IPS DF 19.7 (cell line): ENCODE measurements at places on chromosomes 1 and 21.

DNA sequence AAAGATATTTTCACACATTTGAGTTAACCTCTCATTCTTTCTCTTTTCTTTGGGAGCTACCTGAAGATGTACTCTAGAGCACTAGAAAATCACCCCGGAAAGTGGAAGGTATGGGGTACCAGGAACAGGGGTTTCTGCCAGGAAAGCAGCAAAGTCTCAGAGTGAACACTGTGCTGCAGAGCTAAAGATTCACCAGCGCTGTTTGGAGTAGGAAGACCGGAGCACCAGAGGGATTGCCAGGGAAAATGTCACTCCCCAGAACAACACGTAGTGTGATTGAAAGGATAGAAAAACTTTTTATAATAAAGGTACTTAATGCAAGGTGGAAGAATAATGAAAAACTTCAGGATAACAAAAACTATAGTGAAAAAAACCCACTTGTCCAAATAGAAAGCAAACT, 26.7 kb upstream of the KCNK1 start:
- no peak for DNase-seq

DNA sequence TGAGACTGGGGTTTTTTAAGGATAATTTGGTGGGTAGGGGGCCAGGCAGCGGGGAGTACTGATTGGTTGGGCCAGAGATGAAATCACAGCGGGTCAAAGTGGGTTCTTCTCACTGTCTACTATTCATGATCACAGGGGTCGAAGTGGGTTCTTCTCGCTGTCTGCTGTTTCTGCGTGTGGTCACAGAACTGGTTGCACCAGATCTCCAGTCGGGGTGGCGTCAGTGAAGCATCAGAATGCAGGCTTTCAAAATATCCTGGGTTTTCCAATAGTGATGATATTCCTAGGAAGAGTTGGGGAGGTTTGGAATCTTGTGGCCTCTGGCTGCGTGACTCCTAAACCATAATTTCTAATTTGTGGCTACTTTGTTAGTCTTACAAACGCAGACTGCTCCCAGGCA, 45.1 kb downstream of the TRPM2 start:
- DNase-seq = no peak

DNA sequence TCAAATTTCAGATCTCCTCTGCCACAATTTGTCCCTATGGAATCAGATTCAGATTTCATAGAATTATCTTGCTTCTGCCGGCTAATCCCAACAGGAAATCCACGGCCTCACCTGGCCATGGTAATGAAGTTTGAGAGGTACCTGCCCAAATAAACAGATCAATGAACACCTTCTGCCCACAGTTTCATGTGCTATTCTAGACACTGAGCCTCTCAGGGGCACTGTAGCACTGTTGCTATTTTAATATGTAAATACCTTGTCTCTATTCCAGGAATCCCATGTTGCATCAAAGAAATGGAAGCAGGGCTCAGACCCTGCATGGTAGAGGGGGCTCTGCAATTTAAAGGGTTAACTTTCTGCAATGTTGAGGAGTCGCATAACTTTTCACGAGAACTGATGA, 593.1 kb downstream of the PTBP2 start:
- no peak for DNase-seq

GRCh38 chr1:198788561-198789064, 149.8 kb downstream of the PTPRC start:
- peak; percentile 64 for DNase-seq

DNA sequence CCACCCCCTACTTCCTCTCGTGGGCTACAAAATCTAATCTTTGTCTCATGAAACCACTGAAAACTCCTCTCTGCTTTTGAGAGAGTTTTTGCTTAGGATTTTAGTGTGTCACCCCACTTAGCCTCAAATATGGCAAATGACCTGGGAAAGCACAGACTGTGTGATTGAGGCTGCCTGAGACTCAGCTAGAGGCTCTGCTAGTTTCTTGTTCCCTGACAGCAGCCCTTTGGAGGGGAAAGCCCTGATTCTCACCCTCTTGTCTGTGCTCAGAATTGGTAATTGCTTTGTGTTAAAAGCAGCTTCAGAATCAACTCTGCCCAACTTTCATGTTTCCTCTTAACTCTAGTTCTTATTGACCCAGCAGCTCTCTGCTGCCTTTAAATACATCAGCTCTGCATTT, 85.6 kb upstream of the ZP4 start:
- no peak for DNase-seq

DNA sequence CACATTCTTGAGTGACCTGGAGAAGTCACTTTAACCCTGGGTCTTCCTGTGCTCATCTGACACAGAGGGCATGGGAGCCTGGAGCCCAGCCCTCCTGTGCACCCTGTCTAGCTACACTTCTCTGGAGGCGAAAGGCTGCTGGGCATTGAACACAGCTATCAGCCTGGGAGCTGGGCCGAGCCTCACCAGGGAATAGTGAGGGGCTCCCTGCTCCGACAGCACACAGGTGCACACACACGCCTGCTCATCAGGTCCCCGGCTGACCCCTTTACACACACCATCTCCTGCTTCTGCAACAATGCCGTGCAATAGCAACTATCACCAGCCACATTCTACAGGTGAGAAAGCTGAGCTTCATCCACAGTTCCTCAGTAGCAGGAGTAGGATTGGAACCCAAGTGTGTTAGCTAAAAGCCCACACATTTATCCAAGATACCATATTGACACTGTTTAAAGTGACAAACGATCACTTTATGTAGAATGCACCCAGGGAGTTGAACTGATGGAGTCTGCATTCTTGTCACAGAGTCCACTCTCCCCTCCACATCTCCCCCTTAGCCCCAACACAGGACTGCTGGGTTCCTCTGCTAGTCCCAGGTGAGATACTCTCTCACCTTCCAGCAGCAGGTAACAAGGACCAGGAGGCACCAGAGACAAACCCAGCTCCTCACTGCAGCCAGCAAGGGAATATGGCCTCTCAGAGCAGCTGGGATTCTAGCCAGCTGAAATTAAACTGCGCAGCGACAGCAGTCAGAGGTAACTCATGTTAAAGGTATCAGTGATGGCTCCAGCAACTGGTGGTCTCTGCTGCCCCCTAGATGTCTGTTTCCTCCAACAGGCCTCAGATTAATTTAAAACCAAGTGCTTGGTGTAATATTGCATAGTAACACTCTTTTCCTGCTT, 18.3 kb upstream of the CAPN8 start:
- DNase-seq = no peak

DNA sequence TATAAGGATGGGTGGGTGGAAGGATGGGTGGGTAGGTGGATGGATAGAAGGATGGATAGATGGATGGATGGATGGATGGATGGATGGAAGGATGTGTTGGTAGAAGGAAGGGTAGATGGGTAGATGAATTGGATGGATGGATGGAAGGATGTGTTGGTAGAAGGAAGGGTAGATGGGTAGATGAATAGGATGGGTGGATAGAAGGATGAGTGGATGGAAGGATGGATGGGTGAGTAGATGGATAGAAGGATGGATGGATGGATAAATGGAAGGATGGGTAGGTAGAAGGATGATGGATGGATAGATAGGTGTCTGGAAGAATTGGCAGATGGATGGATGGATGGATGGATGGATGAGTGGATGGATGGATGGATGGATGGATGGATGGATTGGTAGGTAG, 6.0 kb downstream of the MASP2 start:
- no peak for DNase-seq

DNA sequence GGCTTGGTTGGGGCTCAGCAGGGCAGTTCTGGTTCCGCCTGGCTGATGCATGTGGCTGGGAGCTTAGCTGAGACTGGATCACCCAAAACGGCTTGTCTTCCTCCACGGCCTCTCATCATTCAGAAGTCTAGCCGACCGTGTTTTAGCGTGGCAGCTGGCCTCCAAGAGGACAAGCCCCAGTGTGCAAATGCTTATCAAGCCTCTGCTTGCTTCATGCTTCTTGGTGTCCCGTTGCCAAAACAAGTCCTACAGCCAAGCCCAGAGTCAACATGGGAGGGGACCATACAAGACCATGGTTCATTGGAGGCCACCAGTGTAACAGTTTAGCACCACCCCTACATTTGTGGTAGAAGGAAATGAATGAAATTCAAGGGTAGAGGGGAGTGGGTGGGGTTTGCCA, 10.5 kb upstream of the KDF1 start:
- DNase-seq = no peak

GRCh38 chr21:43881283-43881682, 16.3 kb downstream of the AGPAT3 start:
- DNase-seq = no peak

- DNase-seq = no peak
These were observed 520.8 kb downstream of the PTPRU start for GRCh38 chr1:29756901-29757725.

DNA sequence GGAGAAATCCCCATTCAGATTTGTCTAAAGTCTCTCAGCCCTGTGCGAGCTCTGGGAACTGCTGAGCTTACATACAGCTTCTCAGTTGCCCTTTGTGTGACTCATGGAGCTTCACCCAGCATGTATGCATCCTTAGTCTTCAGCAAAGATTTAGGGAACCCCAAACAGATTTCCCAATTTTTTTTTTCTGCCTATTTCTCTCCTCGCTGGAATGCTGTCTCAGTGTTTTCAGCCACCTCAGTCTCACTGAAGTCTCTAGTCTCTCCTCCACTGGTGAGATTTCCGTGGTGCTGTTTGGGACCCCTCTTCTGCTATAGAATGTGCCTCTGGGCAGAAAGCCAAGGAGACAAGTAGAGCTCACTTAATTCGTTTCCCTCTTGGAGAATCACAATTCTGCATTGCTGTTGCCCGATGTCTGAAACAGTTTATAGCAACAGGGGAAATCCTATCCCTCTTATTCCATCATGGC, 28.1 kb upstream of the TXLNA start:
- no peak for DNase-seq

DNA sequence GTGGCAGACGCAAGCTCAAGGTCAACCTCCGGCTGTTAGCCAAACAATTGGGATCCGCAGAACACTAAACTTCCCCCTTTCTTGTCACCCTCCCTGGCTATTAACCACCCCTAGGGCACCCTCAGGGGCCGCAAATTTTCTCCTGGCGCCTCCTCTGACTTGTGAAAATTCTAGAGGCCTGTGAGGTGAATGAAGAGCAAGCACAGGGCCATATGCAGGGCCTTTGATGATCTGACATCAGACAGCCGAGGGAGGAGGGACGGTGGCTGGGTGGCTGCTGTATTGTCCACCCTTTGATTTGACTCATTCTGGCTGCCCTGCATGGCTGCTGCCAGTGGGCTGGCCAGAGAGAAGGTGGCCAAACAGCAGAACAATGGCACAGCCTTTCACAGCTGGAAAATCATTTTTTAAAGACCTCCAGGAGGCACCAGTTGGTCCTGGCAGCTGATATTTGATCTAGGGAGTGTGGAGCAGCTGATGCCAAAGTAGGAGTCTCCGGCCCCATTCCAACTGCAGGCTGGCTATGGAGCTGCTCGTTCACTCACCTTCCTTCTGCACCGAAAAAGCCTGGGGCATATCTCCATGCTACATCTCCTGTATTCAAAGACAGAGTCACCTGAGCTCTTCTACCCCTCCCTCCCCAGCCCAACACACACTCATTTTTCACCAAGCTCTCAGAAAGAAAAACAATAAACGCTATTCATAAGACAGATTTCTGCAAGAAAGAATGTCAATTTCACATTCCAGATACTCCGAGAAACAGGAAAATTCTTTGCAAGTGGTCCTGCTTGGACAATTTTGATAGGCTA, 44.9 kb upstream of the BARHL2 start:
- no peak for DNase-seq

GRCh38 chr1:212586206-212587015, 22.1 kb upstream of the ATF3 start:
- DNase-seq = no peak

DNA sequence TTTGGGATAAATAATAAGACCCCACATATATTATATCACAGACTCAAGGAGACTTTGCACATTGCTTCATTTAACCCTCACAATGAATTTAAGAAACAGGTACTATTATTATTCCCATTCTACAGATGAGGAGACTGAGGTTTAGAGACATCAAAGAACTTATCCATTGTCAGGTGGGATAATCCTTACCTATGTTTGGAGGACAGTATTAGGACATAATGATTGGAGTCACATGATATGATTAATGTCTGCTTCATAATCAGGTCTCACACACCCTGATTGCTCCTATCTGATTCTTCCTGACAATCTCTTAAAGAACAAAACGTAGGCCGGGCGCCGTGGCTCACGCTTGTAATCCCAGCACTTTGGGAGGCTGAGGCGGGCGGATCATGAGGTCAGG, 16.9 kb downstream of the IRF2BP2 start:
- no peak for DNase-seq

DNA sequence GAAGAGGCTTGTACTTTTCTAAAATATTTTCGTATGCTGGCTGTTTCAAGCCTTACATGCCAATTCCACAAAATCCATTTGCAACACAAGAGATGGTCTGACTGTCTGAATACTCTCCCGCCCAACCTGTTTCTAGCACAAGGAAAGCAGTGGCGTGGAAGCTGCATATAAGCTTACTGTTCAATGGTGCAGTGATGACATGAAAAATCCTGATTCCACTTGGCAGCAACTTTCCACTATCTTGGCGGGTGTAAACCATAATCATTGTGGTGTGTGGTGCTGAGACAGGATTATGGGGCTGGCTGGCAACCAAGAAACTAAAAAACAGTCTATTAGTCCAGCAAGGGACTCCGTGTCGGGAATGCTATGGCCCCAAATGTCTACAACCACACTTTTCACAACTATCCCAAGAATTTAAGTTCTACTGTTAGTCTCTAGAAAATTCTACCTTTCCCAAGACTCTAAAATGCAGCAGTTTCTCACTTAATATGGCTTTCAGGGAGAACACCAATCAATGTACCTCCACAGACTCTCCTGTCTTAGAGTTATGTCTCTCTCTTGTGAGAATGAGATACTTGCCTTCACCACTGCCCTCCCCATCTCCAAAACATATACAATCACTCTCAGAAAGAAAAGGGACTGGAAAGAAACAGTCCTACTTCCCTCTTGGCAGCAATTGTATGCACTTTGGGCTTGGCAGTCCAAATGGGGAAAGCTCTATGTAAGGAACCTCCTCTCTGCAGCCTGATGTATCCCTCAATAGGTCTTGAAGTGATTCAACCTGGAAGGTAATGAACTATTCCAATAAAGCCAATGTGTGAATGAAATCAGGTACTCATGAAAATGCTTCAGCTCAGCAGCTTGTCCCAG, 9.5 kb downstream of the COLGALT2 start:
- DNase-seq = no peak

GRCh38 chr1:222592171-222592570, 2.4 kb upstream of the TAF1A start:
- no peak for DNase-seq

DNA sequence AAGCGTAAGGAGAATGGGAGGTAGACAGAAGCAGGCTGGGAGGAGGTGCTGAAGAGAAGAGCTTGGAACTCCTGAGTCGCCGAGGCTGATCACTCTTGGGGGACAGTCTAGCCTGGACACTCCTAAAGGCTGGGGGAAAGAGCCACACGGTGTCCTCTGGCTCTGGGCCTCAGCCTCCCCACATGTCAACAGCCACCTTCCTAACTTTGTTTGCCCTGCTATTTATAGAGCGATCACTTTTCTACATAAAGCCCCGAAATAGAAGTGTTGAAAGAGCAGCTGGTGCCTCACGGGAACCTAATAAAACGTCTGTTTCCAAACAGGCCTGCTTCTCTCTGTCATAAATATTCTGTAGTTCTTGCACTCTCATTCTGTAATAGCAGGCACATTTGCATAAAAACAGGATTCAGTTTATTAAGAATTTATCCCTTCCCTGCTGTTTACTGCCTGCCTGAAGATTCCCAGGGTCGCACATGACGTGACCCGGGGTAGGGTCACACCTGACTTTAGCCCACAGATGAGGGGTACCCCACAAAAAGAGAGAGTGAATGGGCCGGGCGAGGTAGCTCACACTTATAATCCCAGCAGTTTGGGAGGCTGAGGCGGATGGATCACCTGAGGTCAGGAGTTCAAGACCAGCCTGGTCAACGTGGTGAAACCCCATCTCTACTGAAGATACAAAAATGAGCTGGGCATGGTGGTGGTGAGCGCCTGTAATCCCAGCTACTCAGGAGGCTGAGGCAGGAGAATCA, 212.5 kb downstream of the TOMM20 start:
- no peak for DNase-seq
